Posterior vena cava (tissue), 2 donors: ENCODE measurements at places on chromosomes 3 and 15.
A peak's percentile ranks its signal among the peaks of the same experiment; 100 is the strongest.

GRCh38 chr3:123084738-123085237 is 18.0 kb downstream of the PDIA5 start:
- DNase-seq, result no peak

DNA sequence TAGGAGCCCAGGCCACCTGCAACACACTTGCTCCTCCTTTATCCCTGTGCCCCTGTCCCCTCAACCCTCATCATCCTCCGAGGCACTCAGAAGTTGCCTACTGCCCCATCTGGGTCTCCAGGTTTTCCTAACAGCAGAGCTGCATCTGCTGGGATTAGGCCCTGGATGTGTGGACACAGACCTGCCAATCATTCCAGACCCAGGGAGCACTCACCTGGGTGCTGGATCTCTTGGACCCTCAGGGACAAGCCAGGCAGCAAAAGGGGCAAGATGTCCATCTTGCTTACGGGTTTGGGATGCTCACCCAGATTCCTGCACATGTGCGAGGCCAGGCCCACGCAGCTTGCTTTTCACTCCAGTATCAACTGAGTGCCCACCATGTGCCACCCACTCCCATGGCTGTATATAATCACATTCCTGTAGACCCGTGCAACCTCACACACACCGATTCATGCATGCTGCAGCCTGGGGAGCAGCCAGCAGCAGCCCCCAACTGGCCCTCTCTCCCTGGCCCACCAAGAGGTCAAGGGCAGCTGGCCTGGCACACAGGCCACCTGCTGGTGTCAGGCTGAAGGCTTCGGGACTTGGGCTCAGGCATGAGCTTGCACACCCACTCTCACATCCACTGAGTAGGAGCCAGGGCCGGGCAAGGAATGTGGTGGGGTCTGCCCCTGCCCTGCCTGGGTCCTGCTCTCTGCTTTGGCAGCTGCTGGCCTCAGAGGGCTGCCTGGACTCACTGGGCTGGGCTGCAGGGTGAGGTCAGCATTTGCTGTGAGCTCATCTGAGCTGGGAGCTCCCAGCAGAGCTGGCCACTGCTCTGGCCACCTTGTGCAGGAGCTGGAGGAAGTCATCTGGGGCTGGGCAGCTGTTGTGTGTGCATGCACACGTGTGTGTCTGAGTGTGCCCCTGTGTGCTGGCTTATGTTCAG is 14.9 kb downstream of the PRKCD start:
- no peak for DNase-seq

GRCh38 chr3:108834551-108834950 is 12.0 kb downstream of the TRAT1 start:
- DNase-seq, result no peak

DNA sequence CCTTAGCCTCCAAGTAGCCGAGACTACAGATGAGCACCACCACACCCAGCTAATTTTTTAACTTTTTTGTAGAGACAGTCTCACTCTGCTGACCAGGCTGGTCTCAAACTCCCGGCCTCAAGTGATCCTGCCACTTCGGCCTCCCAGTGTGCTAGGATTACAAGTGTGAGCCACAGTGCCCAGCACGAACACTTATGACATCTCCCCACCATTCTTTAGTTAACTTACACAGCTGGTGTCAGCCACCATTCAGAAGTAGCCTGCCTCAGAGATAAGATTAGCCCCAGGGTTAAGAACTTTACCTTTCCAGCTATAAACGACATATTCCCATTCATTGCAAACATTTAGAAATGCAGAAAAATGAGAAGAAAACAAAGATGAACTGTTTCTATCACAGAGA is 58.2 kb downstream of the TRPM7 start:
- no peak for DNase-seq

GRCh38 chr15:101615986-101616848 is 36.0 kb downstream of the TM2D3 start:
- peak; percentile 93 for DNase-seq

DNA sequence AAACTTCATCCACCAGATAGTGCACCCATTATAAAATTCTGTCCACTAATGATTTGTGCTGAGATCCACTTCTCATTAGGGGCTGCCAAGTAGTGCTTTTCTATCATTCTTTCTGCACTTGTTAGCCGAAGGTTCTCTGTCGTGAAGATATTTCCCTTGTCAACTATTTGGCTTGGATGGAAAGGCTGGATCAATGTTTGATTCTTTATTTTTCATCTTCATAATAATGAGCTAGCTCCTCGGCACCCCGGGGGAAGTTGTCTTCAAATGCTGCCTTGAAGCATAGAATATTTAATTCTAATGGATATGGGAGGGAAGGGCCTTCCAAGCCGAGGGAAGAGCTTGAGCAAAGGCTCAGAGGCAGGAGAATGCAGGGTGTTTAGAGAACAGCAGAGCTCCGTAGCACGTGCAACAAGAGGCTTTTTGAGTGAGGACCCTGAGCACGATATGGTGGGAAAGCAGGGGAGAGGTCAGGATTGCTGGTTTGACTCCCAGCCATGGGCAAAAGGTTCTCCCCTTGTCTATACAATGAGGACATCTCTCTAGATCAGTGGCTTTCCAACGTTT is 16.3 kb upstream of the MUC20 start:
- DNase-seq, result no peak

GRCh38 chr3:81218023-81218422 is 543.4 kb downstream of the GBE1 start:
- DNase-seq, result no peak

- DNase-seq, result no peak
Measured at GRCh38 chr15:77738038-77738370, 105.3 kb upstream of the LINGO1 start.

- no peak for DNase-seq
Measured at GRCh38 chr3:105493305-105493892, 126.7 kb downstream of the ALCAM start.

DNA sequence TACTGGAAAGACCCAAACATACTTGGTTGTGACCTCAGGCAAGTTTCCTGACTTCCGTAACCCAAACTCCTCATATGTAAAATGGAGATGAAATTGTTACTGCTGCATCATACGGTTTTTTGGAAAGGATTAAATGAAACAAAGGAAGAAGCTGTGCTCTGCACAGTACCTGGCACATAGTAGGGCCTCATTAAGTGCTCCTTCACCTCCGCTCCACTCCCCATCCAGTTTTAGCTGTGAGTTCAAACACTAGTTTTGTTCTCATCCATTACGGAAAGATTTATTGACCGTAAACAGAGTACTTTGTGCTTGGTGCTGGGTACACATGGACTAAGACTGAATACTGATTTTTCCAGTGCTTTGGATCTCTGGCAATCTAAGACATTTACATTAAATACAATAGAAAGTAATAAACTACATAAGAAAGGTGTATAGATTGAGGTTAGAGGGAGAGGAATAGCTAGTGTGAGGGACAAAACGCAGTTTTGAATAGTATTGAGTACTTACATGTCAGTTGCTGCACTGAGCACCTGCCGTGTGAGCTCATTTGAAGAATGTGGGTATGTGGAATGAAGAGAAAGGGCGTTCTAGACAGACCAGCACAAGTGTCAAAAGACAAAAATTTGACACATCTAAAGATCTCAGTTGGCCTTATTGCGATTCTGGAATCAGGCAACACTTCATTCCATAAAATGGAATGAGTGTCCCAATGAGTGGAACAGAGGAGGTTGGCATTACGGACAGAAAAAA is 594 bp upstream of the ICE2 start:
- DNase-seq, result no peak

DNA sequence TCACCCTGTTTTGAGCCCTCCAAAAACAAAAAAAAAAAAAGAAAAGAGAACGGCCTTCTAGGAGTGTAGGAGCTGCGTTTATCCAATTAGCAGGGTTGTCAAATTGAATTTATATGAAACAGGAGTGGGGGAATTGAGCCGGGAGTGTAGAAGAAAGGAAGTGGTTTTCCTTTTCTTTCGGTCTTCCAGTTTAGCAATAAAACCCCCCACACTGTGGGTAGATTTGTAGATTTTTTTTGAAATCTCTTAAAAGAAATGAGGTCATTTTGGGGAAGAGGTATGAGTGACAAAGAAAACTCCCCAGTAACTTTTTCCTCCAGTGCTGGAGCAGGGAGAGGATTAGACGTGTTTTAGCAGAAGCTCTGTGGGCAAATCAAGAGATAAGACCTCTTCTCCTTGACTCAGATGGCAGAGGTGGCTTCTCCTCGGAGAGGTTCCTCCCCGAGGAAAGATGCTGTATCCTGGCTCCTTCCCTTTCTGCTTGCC is 30.8 kb downstream of the BOC start:
- DNase-seq, result no peak

DNA sequence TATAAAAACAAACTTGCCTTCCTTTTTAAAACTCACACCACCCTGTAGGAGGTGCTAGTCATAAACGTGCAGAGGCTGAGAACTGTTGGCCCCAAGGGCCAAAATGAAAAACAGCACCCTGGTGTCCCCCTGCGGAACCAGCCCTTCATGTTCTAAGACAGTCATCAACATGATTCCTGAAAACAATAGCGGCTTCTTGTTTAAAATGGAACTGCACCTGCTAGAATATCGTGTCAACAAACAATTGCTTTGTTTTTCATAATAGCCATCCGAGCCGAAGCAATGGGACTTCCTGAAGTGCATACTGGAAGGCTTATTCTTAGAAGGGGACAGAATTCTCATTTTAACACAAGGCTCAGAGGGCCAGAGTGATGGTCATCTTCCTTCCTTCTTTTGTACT is 43.7 kb downstream of the MECOM start:
- no peak for DNase-seq

DNA sequence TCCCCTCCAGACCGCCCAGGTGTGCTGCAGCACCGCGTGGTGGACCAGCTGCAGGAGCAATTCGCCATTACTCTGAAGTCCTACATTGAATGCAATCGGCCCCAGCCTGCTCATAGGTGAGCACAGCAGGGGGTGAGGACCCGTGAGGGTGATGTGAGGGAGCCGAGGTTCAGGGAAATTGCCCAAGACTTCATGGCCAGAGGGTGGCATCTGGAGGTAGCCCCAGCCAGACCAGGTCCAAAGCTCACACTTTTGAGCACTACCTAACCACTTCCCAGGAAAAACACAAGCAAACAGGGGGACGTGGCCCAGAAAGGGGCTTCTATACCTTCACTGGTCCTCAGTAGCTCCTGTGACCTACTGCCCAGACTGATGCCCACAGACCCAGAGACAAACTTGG is 33.8 kb downstream of the NR1I2 start:
- no peak for DNase-seq

- no peak for DNase-seq
Measured at GRCh38 chr3:117932441-117932840, 1102.2 kb downstream of the IGSF11 start.

DNA sequence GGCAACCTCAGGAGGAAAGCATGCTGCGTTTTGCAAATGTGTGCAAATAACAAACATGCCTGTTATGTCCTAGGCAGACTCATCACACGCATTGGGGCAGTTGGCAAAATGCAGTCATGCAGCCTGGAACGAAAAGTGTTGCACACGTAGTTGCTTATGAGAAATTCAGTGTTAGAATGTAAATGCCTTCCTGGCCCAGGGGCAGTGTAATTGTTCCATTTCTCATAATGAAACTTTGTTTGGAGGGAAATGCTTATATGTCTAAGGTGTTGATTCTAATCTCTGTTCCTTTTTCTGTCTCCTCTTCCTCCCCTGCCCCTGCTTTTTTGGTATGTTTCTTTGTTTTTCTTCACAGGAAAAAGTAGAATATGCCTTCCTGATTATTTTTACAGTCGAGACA is 156.0 kb downstream of the CACNA1D start:
- no peak for DNase-seq

DNA sequence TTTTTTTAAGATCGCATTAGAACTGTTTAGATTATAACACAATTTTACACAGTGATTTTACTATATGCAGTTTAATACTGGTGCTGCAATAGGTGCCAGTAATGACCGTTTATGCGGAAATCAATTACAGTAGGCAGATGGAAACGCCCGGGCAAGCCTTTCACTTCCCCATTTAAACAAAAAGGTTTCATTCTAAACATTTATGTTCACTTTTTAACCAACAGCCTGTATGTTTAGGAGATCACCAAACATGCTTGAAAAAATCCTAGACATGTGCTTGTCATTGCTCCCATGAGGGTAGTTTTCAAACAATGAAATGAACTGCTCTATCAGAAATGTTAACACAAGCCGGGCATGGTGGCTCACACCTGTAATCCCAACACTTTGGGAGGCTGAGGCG is 2.7 kb downstream of the BNIP2 start:
- DNase-seq, result no peak

GRCh38 chr15:92074646-92075045 is 221.1 kb downstream of the SLCO3A1 start:
- DNase-seq, result no peak

DNA sequence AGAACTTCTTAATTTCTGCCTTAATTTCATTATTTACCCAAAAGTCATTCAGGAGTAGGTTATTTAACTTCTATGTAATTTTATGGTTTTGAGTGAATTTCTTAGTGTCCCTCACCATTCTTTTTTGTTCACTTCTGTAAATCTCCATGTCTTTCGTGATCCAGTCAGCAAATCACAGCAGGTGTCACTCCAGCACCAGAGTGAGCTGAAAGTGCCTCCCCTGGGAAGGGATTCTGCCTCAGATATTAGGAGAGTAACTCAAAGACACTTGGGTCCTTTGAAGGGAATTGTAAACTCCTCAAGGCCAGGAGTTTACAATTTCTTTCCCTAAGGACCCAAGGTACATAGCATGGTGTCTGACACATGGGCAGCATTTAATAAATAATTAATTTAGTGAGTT is 207.6 kb upstream of the AZI2 start:
- DNase-seq, result no peak

- peak; percentile 46 for DNase-seq
Measured at GRCh38 chr3:127750226-127751031, 71.9 kb downstream of the MGLL start.

DNA sequence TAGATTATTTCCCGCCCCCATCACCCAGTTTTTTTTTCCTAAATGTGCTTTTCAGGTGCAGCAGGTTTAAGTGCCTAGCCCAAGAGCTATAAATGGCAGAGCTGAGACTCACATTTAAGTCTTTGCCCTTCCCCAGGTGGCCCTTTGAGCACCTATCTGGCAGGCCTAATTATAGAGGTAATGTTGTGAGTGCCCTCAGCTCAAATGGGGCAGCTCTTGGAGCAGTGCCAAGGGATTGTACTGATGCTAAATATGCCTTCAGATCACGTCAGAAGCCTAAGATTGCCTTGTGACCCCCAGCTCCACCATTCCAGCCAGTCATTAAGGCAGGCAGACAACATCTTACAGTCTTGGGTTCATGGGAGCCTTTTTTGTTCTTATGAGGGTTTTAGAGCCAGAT is 159.5 kb downstream of the RPLP1 start:
- DNase-seq, result no peak

- no peak for DNase-seq
Measured at GRCh38 chr15:57573151-57573550, 18.6 kb upstream of the MYZAP start.
